ENCODE measurements at places on chromosomes 6 and 20. TPM values are rescaled to one million over a fixed set of nuclear protein-coding genes. Genes with fewer than 3 reads are reported as not detected.

ITCH gene
- 68.9 TPM for total RNA-seq

WFDC5 gene
- not detected for total RNA-seq

PMEPA1 gene
- total RNA-seq, result 19.2 TPM

ZC2HC1B gene
- total RNA-seq, result not detected

IL20RA gene
- total RNA-seq, result not detected

ENPP3 gene
- under 0.01 TPM for total RNA-seq

MACROD2 gene
- 0.65 TPM for total RNA-seq

HLA-DQA2 gene
- total RNA-seq, result not detected

KIAA1755 gene
- 0.30 TPM for total RNA-seq

RSPH4A gene
- total RNA-seq, result under 0.01 TPM

ADGRF5 gene
- 2.9 TPM for total RNA-seq

TRMT11 gene
- total RNA-seq, result 20.8 TPM

TMC2 gene
- not detected for total RNA-seq

PTCHD4 gene
- total RNA-seq, result 2.9 TPM
